ENCODE measurements at places on chromosomes 2 and 18.
A peak's percentile ranks its signal among the peaks of the same experiment; 100 is the strongest.

- DNase-seq: no peak
These were observed 84.0 kb upstream of the BOD1L2 start for GRCh38 chr18:57062844-57063243.

- DNase-seq: no peak
These were observed 40.0 kb downstream of the ROCK2 start for GRCh38 chr2:11304476-11304875.

GRCh38 chr2:73913414-73914054 is 13.1 kb upstream of the DGUOK start:
- no peak for DNase-seq

DNA sequence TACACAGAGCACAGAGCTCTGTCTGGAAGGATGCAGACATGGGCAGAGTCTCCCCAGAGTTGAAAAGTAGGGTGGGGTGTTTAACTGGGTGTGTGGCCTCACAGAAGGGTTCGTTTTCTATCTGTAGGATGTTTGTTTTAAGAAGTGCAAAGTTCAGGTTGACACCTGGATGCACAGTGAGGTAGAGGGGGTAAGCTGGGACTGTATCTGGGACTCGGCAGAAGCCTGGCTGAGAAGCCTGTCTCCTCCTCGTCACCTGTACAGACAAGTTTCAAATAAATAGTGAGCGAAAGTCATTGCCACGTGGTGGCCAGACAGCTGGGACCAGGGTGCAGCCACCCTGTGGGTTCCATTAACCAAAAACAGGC is 145.9 kb downstream of the KLHL29 start:
- no peak for DNase-seq

DNA sequence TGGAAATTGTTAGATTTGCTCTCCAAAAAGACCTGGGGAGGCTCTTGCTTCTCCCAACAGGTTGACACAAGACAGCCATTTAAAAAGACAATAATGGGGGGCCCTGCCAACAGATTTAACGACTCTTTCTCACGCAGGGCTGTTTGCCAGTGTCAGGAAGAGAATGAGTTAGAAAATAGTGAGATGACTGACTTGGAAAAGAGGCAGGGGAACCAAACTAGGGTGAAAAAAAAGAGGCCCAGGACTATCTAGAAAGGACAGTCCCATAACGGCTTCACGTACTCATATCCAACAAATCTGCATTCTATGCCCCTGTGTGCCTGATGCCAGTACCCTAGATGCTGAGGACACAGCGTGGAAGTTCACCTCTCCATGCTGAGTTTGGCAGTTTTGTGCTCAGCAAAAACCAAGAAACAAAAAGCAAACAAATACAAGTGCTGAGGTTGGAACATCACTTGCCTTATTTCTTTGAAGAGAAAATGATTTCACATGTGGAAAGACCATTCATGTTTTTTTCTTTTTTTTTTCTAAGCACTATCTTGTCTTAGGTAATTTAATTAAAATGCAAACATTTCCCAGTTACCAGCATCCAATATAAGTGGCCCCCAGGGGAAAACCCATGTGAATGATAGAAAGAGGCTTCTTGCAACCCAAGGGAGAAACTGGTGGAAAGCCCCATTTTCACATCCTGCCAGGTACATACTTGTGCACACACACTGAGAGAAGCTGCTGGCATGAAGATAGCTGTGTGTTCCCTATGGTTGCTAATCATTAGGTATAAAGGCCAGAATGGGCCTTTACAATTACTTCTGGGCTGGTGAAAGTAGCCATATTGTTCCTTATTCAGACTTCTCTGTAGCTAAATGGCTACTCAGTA is 10.6 kb upstream of the WIPF1 start:
- DNase-seq: no peak

DNA sequence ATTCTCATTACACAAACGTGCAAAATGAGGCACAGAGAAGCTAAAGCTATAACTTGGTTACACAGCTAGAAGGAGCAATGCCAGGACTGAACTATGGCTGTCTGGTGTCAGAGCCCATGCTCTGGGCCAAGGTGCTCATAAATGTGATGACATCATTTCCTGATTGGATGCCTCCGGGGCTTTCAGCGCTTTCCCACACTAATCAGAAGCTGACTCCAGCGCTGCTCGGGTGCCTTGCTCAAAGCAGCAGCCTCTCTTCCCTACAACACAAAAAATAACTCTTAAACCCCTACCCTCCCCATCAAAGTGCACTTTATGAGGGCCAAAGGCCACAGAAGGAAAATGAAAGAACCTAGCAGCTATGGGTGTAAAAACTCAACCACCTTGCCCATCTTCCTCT is 90.7 kb downstream of the STK39 start:
- DNase-seq: peak; percentile 72

DNA sequence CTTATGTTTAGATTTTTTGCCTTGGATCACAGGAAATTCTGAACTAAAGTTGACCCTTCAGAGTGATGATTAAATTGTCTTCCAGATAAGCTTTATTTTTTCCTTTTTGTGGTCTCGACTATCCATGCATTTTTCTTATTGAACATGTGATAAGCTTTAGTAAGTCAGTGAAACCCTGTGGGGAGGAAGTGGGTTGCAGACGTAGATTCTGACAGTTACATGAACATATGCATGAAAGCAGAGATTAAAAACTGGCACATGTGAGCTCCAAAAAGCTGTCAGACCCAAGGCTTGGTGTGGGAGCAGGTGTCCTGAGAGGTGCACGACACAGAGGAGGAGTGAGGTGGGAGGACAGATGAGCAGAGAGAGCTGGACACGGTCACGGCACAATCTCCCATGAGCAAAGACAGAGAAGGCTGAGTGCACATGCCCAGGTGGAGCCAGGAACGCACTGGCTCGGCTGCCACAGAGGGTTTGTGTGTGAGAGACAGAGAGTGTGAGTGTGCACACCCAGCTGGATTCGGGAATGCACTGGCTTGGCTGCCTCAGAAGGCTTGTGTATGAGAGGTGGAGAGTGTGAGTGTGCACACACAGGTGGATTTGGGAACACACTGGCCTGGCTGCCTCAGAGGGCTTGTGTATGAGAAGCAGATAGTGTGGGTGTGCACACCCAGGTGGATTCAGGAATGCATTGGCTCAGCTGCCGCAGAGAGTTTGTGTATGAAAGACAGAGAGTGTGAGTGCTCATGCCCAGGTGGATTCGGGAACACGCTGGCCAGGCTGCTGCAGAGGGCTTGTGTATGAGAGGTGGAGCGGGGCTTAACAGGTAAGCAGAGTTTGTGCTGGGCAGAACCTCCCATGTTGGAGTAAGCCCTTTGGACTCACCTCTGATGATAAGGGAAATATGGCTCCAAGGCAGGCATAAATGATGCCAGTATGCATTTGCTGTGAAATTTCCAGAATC is 849.1 kb upstream of the SALL3 start:
- DNase-seq: no peak

DNA sequence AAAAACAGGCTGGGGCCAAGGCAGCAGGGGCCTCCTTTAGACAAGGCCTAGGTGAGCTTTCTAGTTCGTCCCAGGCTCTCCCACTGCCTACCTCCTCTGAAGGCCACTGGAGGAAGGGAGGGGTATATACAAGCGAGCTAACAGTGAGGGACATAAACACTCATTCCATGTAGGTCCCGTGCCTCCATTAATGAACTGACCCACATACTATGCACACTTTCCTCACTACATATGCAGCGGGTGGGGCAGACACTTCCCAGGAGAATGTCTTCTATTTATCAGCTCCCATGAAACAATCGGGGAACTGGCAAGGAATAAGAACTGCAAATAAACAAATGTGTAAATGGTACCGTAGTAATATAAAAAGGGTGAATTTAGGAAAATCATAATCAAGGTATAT is 336.5 kb downstream of the NBAS start:
- DNase-seq: no peak

DNA sequence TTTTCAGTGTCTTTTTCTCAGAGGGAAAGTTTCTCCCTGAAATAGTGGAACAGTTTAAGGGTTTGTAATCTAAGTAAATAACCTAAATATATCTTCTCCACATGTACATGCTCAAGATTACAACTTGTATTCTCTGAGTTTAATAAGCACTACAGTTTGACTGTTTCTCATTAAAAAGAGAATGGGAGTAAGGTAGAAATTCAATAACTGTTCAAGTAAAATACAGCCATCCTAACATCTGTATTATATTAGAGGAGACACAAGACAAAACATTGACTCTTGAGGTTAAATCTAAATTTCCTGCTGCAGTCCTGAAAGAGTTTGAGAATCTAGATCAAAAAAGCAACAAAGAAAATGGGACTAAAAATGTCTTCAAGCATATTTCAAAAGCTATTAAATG is 73.0 kb upstream of the ZNF397 start:
- no peak for DNase-seq

GRCh38 chr2:54419388-54419787 is 36.7 kb upstream of the SPTBN1 start:
- peak; percentile 61 for DNase-seq

DNA sequence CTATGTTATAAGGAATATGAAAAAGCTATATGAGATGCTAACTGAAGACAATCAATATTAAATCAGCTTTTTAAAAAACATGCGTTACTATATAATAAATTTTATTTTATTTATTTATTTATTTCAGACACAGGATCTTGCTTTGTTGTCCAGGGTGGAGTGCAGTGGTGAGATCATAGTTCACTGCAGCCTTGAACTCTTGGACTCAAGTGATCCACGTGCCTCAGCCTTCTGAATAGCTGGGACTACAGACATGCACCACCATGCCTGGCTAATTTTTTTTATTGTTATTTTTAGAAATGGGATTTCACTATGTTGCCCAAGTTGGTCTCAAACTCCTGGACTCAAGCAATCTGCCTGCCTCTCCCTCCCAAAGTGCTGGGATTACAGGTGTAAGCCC is 89.4 kb downstream of the MYOM1 start:
- no peak for DNase-seq

All from fibroblast of pulmonary artery (primary cell).